ENCODE measurements at places on chromosomes 4 and X.

DNA sequence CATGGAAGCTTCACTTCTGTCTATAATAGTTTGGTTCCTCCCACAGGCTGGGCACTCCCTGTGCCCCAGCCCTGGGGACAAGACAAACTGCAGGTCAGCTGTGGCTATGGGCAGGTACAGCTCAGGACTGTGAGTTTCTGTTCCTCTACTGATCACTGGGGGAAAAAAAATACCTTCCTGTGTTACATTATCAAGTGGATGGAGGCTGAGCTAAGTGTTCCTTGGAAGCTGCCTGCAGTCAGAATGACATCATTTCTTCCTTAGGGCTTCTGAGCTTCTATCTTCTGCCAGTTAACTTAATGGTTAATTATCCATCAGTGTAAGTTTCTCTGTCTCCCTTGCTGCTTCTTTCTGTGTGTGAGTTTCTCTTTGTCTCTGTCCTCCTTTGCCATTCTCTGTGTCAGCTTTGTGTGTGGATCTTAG is 4.6 kb downstream of the RAB33A start:
- no peak for DNase-seq

DNA sequence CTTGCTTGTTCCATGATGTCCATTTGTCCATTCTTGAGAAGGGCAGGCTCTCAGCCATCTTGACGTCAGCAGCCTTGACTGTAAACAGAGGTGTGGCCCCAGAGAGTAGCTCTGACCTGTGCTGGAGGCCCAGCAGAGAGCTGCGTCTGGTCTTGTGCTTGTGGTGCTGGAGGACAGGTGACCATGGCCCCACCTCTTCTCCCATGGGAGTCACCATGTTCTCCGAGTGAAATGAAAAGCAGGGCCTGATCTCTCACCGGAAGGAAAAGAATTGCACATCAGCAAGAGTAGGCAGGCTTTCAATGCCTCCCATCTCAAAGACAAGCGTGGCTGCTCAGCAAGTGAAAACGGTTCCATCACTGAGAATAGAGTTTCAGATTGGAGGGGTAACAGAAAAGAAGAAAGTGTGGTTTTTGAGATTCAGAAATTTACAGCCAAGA is 11.5 kb downstream of the PARM1 start:
- DNase-seq, result no peak

DNA sequence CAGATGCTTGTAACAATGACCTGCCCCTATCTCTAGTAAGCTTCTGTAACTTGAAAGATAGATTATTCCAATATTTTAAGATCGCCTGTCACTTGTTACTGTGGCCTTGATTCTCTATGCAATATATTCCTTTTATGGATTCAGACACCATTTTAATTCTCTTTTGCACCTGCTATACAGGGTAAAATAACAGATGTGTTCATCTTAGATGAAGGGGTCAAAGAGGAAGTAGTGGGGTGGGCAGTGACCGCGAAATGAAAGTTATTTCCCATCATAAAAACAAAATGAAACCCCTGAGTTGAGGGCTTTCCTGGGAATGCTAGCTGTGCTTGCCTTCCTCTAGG is 175.9 kb downstream of the TSPAN5 start:
- DNase-seq, result no peak

DNA sequence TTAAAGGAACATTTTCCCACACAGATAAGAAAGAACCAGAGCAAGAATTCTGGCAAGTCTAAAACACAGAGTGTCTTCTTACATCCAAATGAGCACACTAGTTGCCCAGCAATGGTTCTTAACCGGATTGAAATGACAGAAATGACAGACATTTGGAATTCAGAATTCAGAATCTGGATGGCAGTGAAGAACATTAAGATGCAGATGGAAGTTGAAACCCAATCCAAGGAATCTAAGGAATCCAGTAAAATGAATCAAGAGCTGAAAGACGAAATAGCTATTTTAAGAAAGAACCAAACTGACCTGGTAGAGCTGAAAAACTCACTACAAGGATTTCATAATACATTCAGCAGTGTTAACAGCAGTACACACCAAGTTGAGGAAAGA is 21.5 kb downstream of the ANAPC10 start:
- DNase-seq, result no peak

DNA sequence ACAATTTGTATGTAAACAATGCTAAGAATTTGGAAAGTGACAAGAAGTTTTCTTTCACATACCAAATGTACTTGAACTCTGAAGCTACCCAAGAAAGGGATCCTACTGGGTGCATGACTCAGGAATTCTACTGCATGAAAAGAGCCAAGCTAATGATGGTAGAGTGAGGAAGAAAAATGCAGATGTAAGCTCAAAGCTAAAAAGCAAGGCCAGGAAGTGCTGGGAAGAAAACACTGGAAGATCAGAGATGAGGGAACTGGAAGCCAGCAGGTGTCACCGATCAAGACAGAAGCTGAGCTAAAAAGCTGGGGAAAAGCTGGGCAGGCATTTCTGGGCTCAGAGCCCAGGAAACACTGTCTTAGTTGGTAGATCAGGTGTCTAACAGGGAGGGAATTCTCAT is 449.1 kb downstream of the NKX6-1 start:
- no peak for DNase-seq

GRCh38 chrX:153903238-153903980 is 1.1 kb upstream of the AVPR2 start:
- DNase-seq, result no peak

DNA sequence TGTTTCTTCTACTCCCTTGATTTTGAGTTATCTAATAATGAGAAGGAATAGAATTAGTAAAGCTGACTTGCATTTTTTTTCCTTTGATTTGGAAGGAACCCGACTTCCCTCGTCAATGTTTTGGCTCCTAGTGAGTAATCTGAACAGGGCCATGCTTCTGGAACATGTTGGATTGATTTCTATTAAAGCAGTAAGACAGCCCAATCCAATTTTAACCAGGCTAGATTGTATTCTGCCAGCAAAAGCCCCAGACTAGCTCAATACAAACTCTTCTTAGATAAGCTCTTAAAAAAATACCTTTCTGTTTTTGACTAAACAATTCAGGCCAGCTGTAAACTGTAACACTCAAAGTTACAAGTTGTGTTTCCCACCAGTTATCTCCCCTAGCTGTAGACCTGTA is 126.2 kb downstream of the IRS4 start:
- DNase-seq, result no peak
